Activated CD4-positive, CD25-positive, alpha-beta regulatory T cell (primary cell): ENCODE measurements at places on chromosomes 11 and 22.

- no peak for DNase-seq
Measured at GRCh38 chr11:326842-327580, 6.4 kb upstream of the IFITM3 start.

GRCh38 chr22:39689421-39689820 lies 118.9 kb downstream of the CACNA1I start:
- DNase-seq: no peak

DNA sequence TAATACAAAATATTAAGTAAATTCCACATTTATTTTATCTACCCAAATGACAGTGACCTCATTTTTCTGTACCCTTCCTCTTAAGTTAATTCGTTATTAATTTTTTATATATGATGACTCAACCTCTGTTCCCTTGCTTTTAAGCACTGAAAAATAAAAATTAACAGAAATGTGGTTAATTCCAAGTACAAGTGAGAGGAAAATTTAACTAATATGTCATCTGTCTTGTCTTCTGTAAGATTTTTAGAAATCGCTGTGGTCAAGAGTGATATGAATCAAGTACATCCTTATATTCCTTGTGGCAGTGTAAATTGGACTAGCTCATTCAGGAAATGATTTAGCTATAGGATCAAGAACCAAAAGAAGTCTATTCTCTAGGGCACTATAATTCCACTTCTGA lies 74.5 kb downstream of the PDHX start:
- DNase-seq: no peak

DNA sequence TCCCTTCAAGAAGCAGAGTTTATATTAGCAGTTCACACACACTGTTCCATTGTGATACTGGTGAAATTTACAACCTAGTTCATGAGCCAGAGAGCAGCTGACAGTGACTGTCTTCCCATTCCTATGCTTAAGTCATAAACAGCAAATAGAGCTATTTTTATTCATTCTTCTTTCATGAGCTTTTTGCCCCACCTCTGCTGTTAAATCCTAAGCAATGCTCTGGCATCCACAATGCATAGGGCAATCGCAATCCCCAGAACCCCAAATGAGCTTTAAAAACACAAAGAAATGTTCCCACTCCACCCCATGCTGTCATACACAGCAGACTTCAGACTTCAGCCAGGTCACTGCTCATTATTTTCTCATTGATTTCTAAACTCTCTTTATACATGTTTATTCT lies 307.5 kb downstream of the ETS1 start:
- DNase-seq: no peak

- DNase-seq: no peak
Measured at GRCh38 chr11:86162239-86162638, 82.3 kb upstream of the EED start.
